Body of pancreas (tissue), 4 donors: ENCODE measurements at places on chromosomes 6 and 20. TPM values are rescaled to one million over a fixed set of nuclear protein-coding genes. Genes with fewer than 3 reads are reported as not detected.

Gene WFDC5
- total RNA-seq: not detected

Gene IL20RA
- total RNA-seq: 23.7 TPM

Gene TRIM10
- not detected for total RNA-seq

Gene PLCB1
- 46.1 TPM for total RNA-seq

Gene ZBTB12
- total RNA-seq: not detected

DNA sequence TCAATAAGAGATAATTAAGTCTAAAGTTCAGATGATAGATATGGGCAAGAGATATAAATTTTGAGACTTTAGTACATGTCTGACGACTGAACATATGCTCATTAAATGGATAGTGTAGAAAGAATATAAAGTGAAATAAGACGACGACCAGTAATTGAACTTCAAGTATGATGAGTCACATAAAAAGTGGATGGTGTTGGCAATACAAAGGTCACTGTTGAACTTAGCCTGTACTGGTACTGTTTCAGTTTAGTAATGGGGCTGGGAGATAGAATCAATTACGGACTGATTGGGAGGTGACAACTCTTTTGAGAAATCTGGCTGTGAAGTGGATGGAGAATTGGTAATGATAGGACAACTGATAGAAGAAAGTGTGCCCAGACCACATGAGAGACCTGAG lies 68.1 kb downstream of the IBTK start:
- H3K36me3 ChIP-seq: peaks cover 17% of the 10 kb centered on the region
- H3K27ac ChIP-seq: no peak overlapping the region
- H3K4me1 ChIP-seq: no peaks in the 10 kb centered on the region
- no peak overlapping the region for H3K4me3 ChIP-seq
- H3K27me3 ChIP-seq: no peaks in the 10 kb centered on the region

- H3K27me3 ChIP-seq: no peaks in the 10 kb centered on the region
- H3K36me3 ChIP-seq: no peaks in the 10 kb centered on the region
- no peak overlapping the region for H3K4me3 ChIP-seq
These were observed 69.9 kb downstream of the TOX2 start for GRCh38 chr20:43984587-43984986.

- H3K27ac ChIP-seq: no peak overlapping the region
- H3K36me3 ChIP-seq: no peaks in the 10 kb centered on the region
- no peaks in the 10 kb centered on the region for H3K27me3 ChIP-seq
- H3K4me1 ChIP-seq: no peaks in the 10 kb centered on the region
- no peak for DNase-seq
- H3K4me3 ChIP-seq: no peak overlapping the region
These were observed 99.7 kb upstream of the EXOC2 start for GRCh38 chr6:792662-793061.

DNA sequence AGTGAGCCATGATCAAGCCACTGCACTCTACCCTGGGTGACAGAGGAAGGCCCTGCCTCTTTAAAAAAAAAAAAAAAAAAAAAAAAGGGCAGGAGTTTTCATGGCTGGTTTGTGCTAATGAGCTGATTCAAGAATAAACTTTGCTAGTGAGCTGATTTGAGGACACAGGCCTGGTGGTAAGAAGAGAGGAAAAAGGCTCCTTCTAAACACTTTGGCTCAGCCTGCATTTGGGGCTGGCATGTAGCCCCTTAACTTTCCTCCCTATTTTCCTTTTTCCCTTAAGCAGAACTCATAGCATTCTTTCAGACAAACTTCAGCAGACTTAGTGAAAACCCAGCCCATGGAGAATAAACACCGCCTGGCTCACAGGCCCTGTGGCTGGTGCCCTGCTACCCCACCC lies 432.7 kb downstream of the PTPRT start:
- H3K4me1 ChIP-seq: no peaks in the 10 kb centered on the region
- H3K4me3 ChIP-seq: no peak overlapping the region
- no peak for DNase-seq
- no peak overlapping the region for H3K27ac ChIP-seq

DNA sequence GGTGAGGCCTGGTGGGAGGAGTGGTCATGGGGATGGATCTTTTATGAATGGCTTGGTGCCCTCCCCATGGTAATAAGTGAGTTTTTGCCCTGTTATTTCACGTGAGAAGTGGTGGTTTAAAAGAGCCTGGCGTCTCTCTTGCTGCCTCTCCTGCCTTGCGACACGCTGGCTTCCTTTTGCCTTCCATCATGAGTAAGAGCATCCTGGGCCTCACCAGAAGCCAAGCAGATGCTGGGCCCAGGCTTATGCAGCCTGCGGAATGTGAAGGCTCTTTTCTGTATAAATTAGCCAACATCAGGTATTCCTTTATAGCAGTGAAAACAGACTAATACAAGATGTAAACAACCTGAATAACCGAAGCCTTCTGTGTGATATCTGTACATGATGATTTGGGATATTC lies 27.6 kb downstream of the VTA1 start:
- no peak overlapping the region for H3K4me3 ChIP-seq
- H3K4me1 ChIP-seq: no peaks in the 10 kb centered on the region
- H3K27me3 ChIP-seq: no peaks in the 10 kb centered on the region

DNA sequence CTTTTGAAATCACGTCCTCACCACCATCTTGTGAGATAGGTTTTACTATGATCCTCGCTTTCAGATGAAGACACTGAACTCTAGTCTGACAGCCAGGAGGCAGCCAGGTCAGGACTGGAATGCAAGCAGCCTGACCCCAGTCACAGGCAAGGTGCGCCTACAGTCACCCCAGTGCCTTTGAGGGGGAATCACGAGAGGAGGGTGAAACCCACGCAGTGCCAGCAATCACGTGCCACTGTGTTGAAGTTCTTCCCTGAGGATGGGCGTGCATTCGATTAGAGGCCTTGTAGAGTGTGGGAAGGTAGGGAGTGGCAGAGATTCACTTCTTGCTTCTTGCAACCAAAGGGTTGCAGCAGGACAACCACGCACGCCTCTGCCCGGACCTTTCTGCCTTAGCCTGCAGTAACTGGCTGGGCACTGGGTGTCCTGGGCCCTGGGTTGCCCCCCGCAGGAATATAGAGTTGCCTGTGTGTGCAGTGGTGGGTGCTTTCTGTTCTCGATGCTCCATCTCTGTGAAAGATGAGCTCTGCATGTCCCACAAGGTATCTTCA lies 33.7 kb upstream of the IRF4 start:
- no peak overlapping the region for H3K27ac ChIP-seq
- no peaks in the 10 kb centered on the region for H3K4me1 ChIP-seq
- DNase-seq: no peak
- H3K4me3 ChIP-seq: no peak overlapping the region
- no peaks in the 10 kb centered on the region for H3K27me3 ChIP-seq

DNA sequence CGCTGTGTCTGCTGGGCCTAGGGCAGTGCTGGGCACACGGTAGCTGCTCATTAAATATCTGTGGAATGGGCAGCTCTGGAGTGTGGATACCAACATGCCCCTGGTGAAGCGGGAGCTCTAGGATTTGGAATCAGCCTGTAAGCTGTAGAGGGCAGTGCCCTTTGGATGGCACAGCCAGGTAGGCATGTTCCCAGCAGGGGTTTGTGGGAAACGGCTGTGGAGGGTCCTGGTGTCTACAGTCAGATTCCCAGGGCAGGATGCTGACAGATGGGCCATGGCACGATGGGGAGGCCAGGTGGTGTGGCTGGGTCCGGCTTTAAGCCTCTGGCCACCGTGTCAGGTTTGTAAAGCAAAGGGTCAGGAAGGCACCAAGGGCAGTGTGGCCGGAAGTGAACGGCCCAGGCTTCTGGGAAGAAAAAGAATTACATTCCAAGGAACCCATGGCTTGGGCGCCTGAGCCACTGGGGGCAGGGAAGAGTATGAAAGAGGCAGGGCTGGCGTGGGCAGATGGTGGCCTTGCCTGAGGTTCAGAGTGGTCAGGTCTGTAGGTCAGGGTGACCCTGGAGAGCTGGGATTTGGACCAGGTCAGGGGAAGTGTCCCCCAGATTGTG lies 44.8 kb downstream of the UBE2V1 start:
- H3K27ac ChIP-seq: no peak overlapping the region
- no peaks in the 10 kb centered on the region for H3K27me3 ChIP-seq
- no peak overlapping the region for H3K4me3 ChIP-seq
- H3K36me3 ChIP-seq: no peaks in the 10 kb centered on the region
- peaks cover 7% of the 10 kb centered on the region for H3K4me1 ChIP-seq
